ENCODE measurements at places on chromosomes 1 and 21.

DNA sequence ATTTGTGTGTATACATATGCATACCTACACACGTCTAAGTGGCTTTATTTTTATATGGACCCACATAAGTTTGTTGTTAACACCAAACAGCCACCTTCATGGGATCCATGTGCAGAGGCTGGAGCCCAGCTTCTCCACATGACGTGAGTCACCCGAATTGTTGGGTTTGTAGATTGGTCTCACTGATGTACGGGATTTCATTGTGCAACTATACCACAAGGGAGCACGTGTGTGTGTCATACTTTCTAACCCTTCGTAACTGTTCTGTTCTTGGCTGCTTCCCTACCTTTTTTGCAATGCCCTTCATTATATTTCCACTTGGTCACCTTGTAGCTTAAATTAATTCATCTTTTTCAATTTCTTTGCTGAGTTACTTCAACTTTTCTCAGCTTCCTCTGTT is 21.0 kb downstream of the SPRTN start:
- DNase-seq: no peak

GRCh38 chr1:27945020-27945419 is 10.2 kb downstream of the SMPDL3B start:
- DNase-seq: no peak

- DNase-seq: no peak
Observed at GRCh38 chr1:202587859-202588485, 122.3 kb downstream of the SYT2 start.

DNA sequence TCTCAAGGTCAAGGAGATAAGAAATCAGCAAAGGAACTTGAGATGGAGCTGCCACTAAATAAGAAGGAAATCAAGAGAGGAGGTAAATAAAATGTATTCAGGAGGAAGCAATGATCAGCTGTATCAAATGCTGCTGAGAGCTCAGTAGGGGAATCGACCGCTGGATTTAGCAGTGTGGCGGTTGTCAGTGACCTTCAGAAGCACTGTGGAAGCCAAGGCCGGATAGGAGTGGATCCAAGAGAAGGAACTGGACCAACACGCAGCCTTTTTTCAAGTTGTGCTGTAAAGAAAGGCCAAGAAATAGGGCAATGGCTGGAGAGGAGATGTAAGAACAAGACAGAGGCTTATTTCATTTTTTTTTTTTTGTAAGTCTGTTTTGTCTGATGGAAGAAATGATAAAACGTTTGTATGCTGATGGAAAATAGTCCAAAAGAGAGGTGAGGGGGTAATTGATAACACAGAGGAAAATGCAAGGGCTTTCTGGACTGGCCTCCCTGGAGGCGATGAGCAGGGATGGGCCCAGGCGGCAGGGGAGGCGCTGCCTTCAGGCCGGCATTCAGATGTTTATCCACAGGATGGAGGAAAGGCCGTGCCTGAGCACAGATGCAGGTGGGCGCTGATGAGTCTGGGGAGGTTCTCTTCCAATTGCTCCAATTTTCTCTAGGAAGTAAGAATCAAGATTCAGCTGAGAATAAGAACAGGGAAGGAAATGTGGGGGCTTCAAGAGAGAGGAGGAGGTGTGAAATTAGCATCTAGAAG is 17.5 kb upstream of the FAM43B start:
- no peak for DNase-seq

- DNase-seq: no peak
Observed at GRCh38 chr1:156527584-156527983, 27.0 kb upstream of the MEF2D start.

GRCh38 chr1:229841230-229841629 is 215.2 kb downstream of the URB2 start:
- DNase-seq: no peak

GRCh38 chr1:18651713-18652112 is 21.1 kb downstream of the PAX7 start:
- DNase-seq: no peak

Measured in activated naive CD8-positive, alpha-beta T cell treated with anti-CD3 and anti-CD28 coated beads for 36 hours (primary cell).